ENCODE measurements at places on chromosomes 5 and 9.

- no peak for DNase-seq
Observed at GRCh38 chr5:106784846-106785245, 885.9 kb downstream of the EFNA5 start.

- no peak for DNase-seq
Observed at GRCh38 chr9:70392189-70392588, 22.3 kb downstream of the KLF9 start.

GRCh38 chr5:14676320-14676719 lies 11.8 kb downstream of the OTULIN start:
- DNase-seq: no peak

- no peak for DNase-seq
Observed at GRCh38 chr9:83670381-83670780, 37.4 kb downstream of the UBQLN1 start.

GRCh38 chr5:133890314-133890713 lies 78.1 kb downstream of the C5orf15 start:
- DNase-seq: no peak

DNA sequence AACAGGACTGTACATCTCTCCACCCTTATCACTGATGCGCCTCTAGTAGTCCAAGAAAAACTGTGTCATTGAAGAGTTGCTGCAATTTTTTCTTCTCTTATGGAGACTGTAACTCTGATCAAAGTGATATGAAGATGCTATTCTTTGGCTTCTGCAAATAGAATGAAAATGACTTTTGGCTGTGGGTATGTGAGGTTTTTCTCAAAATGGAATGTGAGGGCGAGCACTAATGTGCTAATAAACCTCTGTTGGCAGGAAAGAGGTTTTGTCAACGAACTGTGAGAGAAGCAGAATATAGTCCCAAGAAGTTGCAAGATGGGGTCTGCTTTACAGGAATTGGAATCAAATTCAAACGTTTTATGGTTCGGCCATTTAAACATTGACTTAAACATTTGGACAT lies 252.0 kb upstream of the GAS1 start:
- DNase-seq: no peak

GRCh38 chr9:121399883-121400607 lies 30.0 kb upstream of the STOM start:
- no peak for DNase-seq

GRCh38 chr9:24602693-24603352 lies 57.1 kb upstream of the IZUMO3 start:
- DNase-seq: no peak

DNA sequence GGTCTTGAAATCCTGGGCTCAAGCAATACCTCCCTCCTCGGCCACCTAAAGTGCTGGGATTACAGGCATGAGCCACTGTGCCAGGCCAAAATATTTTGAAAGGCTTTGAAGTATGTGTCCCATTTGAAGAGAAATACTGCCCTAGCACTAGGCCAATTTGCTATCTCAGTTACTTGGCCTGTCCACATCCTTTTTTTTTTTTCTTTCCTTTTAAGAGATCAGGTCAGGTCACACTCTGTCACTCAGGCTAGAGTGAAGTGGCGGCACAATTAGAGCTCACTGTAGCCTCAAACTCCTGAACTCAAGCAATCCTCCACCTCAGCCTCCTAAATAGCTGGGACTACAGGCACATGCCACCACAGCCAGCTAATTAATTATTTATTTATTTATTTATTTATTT lies 84.2 kb downstream of the NR6A1 start:
- DNase-seq: no peak

DNA sequence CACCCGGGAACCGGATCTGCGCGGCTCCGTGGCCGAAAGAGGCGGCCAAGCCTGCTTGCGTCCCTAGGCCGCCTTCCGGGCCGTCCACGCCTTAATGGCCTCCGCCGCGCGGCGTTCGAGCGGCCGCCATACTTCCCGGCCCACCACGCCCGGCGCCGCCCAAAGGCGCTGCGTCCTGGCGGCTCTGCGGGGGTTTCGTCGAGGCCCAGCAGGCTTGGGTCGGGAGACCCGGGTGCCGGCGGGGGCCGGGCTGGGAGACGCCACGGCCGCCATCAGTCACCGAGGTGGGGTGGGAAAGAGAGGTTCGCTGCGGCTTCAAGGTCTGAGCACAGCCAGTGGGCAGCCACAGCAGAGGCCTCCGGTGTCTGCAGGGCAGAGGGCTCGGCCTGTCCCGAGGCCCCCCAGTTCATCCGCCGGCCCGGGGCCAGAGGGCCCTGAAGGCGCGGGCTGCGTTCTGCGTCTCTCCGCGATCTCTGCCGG lies 545.8 kb upstream of the CDH10 start:
- DNase-seq: no peak

DNA sequence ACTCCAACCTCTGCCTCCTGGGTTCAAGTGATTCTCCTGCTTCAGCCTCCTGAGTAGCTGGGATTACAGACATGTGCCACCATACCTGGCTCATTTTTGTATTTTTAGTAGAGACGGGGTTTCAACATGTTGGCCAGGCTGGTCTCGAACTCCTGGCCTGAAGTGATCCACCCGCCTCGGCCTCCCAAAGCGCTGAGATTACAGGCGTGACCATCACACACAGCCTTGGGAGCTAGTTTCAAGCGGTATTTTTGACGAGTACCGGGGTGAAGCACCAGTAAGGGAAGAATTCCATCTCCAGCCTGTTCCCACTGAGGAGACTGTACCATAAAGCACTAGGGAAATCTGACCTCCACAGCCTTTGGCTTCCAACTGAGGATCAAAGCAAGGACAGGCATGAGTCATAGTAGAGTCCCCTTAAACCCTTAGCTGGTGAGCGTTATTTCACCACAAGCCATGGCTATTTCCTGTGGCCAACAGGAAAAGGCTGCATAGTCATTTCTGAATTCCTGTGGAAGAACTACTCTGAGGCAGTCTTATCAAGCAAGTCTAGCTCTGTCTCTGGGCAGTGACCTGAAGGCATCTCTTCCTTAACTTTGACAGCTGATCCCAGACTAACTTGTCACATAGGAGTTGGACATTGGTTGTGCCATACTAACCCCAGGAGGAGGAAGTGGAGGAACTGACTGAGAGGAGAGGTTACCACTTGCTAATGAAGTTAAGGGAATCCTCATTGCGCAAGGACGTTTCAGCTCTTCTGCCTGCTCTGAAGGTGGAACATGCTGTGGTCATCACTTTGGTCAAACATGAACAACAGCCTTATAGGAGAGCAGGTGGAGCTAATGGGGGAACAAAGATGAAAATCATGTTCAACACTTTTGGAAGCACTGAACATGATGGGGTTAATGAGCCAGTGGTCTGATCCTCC lies 85.8 kb upstream of the DMRT1 start:
- DNase-seq: no peak

- no peak for DNase-seq
Observed at GRCh38 chr5:45274241-45274640, 421.9 kb downstream of the HCN1 start.

All from activated naive CD4-positive, alpha-beta T cell (primary cell).